ENCODE measurements at places on chromosomes 1 and 21.

- no peak for DNase-seq
These were observed 12.2 kb downstream of the NGF start for GRCh38 chr1:115325874-115326273.

DNA sequence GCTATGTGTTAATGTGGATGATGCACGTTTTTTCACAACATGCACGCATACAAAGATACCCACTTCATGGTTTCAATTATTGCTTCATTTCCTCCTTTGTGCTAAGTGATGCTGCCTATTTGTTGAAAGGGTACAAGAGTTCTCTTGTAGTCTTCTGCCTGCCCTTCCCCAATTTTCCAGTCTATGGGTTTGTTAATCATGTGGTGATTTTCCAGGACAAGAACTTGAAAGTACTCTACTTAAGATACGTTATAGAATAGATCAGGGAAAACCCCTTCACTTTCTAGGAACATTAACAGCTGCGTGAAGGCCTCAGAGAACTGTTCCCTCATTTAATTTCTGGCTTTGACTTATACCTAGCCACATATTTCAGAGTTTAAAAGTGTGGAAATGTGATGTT is 52.1 kb upstream of the SLC44A3 start:
- DNase-seq: no peak

DNA sequence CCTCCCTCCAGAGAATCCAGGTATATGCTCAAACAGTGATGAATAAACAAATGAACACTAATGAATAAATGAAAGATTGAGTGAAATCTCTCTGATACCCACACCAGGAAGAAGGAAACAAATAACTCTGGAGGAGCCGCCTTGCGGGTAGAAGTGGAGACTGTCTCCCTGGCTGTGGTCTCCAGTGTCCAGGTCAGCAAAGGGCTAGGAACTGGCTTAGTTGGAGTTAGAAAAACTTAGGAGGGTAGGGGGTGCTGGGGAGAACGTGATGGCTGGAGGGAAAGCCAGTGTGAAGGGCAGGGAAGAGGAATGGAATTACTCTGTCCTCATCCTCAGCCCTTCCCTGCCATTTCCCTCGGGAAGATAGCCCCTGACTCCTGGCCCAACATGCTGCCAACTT is 537 bp downstream of the RHBDL2 start:
- no peak for DNase-seq

DNA sequence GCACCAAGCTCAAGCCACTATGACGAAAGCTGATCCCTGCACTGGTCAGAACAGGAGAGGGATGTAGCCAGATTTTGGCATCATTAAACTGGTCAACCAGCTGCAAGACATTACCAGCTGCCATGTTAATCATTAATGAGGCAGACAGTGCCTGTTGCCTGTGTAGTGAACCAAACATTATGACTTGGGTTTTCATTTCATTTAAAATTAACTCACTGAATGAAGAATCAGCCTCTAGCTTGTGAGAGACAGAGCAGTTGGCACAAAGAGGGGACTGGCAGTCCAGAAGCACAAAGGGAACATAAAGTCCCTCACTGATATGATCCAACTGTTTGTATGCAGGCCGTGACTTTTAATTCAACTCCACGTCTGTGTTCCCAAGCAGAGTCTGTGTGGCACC is 318.9 kb downstream of the SEC16B start:
- no peak for DNase-seq

DNA sequence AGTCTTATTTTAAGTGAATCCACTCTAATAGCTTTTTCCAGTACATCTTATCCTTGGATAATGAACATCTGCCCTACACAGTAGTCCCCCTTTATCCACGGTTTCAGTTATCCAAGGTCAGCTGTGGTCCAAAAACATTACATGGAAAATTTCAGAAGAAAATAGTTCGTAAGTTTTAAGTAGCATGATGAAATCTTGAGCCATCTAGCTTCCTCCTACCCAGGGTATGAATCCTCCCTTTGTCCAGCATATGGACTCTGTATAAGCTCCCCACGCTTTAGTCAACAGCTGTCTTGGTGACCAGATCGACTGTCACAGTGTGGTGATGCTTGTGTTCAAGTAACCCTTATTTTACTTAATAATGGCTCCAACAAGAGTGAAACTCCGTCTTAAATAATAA is 2.6 kb downstream of the GLRX2 start:
- no peak for DNase-seq

DNA sequence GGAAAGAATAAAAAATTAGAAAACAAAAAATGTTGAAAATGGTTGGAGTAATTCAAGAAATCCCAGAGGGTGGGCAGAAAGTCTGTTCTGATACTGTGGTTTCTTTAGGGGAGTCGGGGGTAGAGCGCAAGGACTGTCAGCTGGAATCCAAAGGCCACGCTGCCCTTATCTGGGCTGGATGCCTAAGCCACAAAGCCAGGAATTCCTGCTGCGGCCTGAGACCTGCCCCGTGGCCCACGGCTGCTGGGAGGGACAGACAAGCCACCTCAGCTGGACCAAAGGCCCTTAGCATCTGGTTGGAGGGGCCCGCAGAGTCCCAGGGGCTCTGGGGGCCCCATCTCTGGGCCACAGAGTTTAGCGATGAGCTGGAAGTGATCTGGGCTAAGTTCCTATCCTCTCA is 60.2 kb downstream of the DMRTB1 start:
- DNase-seq: no peak

- DNase-seq: no peak
These were observed 290.4 kb downstream of the OLFM3 start for GRCh38 chr1:101706366-101706765.

- DNase-seq: peak; percentile 47
These were observed 253.9 kb downstream of the DUSP10 start for GRCh38 chr1:221487781-221488524.

DNA sequence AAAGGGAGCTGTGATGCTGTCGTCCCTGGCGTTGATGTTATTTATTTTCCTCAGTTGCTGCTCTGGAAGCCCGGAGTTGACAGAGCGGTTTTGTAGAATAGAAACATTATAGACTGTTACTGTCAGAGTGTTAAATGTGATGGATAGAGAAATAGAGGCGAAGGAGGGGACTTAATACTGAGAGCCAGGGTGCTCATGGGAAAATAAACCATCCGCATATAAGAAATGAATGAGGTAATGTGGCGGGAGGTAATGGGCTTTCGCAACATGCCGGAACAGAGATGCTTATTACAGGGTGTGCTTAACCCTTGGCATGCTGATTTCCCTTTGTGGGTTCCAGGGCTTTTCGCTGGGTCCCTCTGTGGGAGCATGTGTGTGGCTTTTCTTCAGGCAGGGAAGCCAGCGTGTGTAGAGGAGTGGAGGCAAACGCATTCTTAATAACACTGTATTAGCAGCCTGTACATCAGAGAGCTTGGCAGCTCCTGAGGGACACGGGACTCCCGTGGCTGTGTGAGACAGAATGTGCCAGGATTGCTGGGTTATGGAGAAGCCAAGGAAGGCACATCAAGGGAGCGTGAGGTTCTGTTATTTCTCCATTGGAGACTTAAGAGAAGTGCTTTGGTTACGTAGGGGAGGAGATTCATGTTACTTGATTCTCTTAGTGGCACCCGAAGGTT is 141.0 kb downstream of the PBX1 start:
- DNase-seq: no peak

DNA sequence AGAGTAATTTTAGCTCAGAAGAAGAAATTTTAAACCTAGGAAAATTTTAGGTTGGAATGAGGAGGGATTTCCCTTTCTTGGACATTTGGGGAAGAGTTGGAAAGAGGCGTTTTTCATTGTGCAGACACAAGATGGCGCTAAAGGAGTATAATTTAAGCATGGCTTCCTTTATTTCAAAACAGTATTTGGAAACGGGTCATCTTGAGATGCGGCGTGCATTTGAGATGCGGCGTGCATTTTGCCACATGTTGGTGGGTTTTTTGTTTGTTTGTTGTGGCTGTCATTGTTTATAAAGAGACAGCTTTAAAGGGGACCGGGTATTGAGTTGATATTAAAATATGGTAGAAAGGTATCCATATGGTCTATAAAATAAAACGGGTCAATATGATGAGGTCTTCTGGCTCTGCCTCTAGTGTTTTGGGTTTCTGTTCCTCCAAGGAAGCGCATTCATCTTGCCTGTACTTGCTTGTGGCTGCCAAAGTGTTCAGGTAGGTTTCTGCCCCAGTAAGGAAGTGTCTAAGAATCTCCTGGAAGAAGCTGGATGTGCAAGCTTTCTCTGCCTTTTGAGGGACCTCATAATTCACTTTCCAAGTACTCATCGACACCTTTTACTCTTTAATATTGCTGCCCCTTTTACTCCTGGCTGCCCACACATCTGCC is 210.3 kb downstream of the SLC35F3 start:
- DNase-seq: peak; percentile 24

All from AG04450 (cell line).